Left forelimb (tissue), 1 donor: ENCODE measurements at places on chromosomes 2 and 18.
A peak's percentile ranks its signal among the peaks of the same experiment; 100 is the strongest.

GRCh38 chr2:111626037-111626864, 257.7 kb downstream of the ANAPC1 start:
- no peak for DNase-seq

DNA sequence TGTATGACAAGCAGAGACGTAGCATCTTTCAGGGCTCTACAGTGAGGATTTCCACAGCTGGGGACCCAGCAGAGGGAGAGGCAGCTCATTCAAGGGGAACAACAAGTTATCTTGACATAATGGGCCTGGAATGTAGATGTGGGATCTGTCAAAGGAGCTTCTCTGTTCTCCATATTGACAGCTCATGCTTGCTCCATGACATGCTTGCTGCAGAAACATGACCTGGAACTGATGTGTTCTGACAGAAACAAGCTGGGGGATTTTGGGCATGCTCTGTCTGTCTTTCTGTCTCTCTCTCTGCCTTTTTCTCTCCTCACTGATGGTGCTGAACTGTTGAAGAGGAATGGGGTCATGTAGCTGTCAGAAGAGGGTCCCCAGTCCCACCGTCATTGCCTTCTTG, 79.6 kb downstream of the MMADHC start:
- DNase-seq = no peak

DNA sequence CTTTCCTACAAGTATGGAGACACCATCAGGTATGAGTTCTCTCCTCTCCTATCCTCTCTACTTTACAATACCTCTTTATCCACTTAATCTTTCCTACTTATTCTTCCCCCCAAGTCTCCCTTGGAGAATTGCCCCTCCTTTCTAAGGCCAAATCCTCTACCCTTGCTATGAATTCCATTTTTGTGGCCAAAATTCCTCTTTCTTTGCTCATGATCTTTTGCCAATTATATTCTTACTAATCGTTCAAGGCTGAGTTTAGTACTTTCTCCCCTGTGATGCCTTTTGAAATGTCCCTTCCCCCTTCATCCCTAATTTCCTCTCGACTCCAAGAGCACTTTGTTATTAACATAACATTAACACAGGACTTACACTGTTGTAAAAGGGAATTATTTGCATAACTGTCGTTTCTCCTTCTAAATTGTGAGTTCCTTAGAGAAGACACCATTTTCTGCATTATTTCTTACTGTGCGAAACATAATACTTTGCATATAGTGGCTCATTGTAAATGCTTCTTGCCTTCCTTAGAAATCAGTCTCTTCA, 133.4 kb downstream of the KCTD1 start:
- DNase-seq = no peak

GRCh38 chr2:216692636-216693413, 2.5 kb downstream of the IGFBP5 start:
- peak; percentile 94 for DNase-seq

GRCh38 chr2:222521099-222521498, 96.8 kb downstream of the SGPP2 start:
- DNase-seq = no peak
